Activated CD4-positive, alpha-beta T cell treated with anti-CD3 and anti-CD28 coated beads, Interleukin-2, amount 10 ng/mL, durations not matched to agents 24 days and 14 days (primary cell): ENCODE measurements at places on chromosomes 11 and 22.

DNA sequence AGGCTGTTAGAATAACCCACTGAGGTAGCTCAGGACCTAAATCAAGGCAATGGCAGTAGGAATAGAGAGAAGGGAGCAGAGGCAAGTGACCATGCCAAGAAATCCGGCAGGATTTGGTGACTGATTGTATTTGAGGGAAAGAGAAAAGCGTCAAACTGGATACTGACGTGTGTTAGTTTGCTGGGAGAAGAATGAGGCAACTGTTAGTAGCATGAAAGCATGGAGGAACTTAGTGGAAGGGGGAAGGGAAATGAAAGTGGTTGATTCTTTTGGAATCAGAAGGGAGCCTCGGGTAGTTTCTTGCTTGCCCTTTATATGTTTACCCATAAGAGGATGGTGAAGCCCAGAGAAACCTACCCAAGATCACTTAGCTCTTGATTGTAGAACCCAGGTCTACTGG is 8.3 kb downstream of the PPFIBP2 start:
- DNase-seq = no peak

GRCh38 chr11:43681401-43681942 is 934 bp downstream of the HSD17B12 start:
- no peak for DNase-seq

GRCh38 chr11:65141896-65142494 is 7.7 kb upstream of the SYVN1 start:
- no peak for DNase-seq

GRCh38 chr11:44451706-44452105 is 113.8 kb upstream of the CD82 start:
- no peak for DNase-seq

DNA sequence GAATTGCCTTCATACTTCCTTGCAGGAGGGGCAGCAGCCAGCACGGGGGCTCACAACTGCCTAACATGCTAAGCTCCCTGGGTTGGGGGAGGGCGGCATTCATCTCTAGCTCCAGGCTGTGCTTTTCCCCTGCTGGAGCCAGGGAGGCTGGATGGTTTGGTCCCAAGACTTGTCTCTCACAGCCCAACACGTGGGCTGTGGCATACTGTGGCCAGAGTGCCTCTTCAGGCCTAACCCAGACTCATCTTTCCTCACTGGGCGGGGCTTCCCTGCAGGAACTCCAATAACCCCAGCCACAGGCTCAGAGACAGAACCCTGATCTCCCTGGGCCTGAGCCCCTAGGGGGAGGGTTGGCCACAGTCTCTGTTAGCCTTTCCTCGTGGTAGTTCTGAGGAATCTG is 121.9 kb upstream of the PLET1 start:
- DNase-seq = no peak

DNA sequence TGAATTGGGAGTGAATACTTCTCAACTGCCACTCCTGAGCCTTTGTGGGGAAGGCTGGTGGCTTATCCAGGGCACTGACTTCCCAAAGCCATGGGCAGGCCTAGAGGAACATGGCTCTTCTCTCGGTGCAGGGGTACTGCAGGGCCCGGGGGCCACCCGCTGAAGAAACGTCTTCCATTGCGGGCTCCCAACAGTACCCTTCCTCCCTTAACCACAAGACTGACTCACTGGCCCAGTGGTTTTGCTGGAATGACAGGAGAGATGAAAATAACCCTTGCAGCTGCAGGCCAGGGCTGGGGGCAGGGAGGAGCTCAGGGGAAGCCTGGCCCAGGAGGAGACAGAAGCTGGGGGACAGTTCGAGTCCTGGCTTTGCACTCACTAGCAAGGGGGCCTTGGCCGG is 13.5 kb downstream of the TXN2 start:
- DNase-seq = no peak

- no peak for DNase-seq
These were observed 204.6 kb downstream of the BARX2 start for GRCh38 chr11:129580278-129580677.

DNA sequence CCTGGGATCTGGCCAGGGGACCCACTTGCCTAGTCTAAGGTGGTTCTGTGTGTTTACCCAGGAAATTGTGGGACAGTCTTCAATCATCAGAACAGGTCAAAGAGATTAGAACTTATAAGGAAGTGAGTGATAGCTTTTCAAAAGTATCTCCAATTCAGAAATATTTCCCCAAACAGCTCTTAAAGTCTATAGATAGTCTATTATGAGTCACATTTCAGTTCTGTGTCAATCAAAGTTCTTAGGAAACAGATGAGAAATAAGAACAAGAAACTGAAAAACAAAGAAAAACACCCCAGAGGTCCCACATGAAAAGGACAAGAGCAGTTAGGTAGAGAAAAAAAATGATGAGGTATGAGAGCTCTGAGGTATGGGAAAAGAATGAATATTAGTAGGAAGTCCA is 381.4 kb upstream of the MPPED2 start:
- no peak for DNase-seq

DNA sequence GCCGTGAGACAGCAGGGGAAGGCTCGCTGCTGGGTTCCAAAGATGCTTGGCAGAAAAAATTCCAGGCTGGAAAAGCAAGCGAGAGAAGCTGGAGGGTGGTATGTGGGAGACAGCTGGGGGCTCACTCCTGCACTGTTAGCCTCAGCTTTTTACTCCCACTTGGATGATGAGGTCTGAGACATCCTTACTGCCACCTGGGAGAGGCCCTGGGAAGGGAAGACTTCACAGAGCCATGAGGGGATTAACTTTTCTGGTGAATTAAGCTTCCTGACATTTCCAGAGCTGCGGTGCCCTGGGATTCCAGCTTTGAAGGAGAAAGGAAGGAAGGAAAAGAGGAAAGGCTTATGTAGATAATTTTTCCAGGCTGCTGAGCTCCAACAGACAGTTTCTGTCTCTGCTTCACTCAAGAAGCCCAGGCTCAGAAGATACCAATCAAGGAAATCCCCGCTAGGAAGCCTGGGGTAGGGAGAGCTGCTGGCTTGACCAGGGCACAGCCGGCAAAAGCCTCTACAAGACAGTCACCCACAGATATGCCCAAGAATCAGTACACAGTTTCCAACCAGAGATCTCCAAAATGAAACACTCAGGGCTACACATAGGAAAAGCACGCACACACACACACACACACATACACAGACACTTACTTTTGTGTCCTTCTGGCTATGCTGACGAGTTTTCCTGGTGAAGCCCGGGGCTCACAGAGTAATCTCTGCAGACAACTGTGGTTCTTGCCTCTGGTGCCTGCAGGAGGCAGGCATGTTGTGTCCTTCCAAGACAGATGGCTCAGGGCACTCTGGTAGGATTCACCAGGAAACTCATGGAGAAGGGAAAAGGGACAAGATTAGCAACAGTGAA is 907 bp downstream of the MCHR1 start:
- DNase-seq = peak; percentile 60

DNA sequence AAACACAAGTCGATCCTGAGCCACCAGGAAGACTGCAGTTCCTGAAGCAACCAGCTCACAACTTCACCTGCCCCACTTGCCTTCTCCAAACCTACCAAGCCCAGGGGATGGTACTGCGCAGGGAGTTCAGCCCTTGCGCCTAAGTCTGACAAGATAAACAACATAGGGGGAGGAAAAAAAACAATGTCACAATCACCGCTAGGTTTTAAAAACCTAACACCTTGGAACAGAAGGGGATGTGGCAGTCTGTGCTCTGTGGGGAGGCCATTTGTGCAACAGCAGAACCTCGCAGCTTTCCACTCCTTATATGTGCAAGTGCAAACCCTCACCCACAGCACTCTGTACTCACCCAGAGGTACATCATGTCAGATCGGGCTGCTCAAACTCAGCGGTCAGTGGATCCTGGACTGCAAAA is 134.2 kb downstream of the RBFOX2 start:
- DNase-seq = no peak

GRCh38 chr11:61004180-61004611 is 32.7 kb downstream of the CD6 start:
- DNase-seq = peak; percentile 80

- peak; percentile 81 for DNase-seq
These were observed 1.6 kb downstream of the DIXDC1 start for GRCh38 chr11:111938687-111939160.
